ENCODE measurements at places on chromosomes 6 and 20.
A peak's percentile ranks its signal among the peaks of the same experiment; 100 is the strongest.

- DNase-seq: peak; percentile 41
Observed at GRCh38 chr20:24993337-24994185, 1.0 kb upstream of the APMAP start.

GRCh38 chr6:139990856-139991465 lies 616.5 kb upstream of the CITED2 start:
- DNase-seq: no peak

- no peak for DNase-seq
Observed at GRCh38 chr6:125066964-125067363, 86.6 kb upstream of the TPD52L1 start.

GRCh38 chr6:22696481-22696880 lies 127.1 kb downstream of the HDGFL1 start:
- no peak for DNase-seq

DNA sequence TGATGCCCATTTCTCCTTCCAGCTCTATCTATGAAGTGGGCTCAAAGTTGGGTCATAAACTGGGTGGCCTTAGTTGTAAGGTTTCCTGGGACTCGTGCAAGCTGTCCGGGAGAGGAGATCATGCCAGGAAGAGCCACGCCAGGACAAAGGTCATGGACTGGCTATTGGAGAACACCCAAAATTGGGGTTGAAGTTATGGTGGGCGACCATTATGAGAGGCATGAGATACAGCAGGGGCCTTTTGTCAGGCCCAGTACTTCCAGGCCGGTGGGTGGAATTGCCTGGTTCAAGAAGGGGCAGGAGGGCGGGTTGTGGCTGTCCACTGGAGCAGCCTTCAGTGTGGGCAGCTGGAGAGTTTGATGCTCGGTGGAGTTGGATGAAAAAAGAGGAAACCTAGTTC lies 225.1 kb upstream of the SSTR4 start:
- DNase-seq: no peak

GRCh38 chr6:1052262-1052661 lies 259.6 kb upstream of the FOXQ1 start:
- DNase-seq: no peak

DNA sequence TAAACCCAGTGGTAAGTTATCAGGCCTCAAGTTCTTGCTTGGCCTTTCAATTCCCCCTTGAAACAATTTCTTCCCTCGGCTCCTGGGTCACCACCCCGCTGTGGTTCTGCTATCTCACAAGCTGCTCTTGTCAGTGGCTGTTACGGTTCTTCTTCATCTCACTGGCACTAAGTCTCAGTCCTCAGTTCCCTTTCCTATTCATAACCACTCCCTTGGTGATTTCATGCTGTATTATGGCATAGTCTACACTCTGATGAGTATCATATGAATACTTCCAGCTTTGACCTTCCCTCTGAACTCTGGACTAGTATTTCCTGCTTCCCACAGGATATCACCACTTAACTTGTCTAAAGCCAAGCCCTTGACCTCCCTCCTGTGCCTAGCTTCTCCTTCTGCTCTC lies 7.9 kb downstream of the TAAR1 start:
- DNase-seq: no peak

- DNase-seq: no peak
Observed at GRCh38 chr6:129364037-129364436, 345.9 kb downstream of the ARHGAP18 start.

GRCh38 chr6:3910106-3910663 lies 61.0 kb downstream of the FAM50B start:
- DNase-seq: no peak

- no peak for DNase-seq
Observed at GRCh38 chr6:149225946-149226345, 91.6 kb upstream of the TAB2 start.

DNA sequence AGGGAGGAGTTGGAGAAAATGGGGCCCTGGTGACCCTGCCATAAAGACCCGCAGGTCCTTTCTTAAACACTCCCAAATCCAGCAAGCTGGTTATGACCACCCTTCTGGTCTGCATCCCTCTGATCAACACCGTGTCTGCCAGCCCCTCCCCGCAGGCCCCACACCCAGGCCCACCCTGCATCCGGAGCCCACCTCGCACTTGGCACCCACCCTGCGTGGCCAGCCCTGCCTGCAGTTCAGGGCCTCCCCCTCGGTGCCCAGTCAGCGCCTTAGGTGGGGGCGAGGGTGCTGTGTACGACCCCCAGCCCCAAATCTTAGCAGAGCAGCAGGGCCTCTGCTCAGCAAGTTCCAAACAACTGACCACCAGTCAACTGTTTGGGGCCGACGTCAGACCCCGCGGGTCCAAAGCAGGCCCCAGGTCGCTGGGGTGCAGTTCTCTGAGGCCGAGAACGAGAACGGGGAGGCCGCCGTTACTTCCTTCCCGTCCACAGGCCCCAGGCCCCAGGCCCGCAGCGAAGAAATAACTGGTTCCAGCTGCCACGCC lies 1.2 kb downstream of the ACSS1 start:
- DNase-seq: no peak

- DNase-seq: no peak
Observed at GRCh38 chr20:16712511-16712947, 17.3 kb upstream of the SNRPB2 start.

- DNase-seq: no peak
Observed at GRCh38 chr6:144215402-144215931, 65.2 kb downstream of the STX11 start.

- no peak for DNase-seq
Observed at GRCh38 chr6:50978380-50979170, 159.9 kb downstream of the TFAP2B start.

- DNase-seq: no peak
Observed at GRCh38 chr20:2759603-2760296, 40.7 kb downstream of the CPXM1 start.

DNA sequence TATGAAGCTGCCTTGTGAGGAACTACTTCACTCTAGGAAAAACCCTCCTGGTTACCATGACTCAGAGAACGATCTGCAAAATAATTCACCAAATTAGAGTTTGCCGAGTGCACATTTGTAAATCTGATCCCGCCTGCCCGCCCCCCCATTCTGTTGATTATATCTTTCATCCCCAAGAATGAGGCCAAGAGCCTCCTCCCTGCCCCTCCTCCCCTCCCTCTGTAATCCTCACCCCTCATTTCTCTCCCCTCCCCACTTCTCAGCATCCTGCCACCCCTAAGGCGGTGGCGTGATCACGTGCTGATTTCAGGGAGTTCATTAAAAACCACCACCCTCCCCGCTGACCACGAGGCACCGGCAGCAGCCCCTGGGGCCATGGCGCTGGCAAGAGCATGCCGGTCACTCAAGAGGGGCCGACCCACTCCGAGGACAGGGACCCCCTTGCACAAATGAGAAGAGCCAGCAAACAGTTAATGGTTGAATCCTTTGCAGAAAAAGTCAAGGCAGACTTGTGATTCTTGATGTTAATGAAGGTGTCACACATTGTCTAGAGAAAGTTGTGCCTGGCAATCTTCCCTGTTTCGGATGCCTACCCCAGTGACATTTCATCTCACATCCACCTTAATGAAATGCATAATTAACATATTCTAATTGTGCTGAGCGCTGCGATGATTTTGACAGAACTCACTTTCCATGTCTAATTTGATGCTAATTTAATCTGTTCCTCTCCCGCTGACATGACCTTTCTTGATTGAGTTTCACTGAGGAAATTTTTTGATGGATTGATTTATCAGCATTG lies 247.9 kb downstream of the ZNF217 start:
- DNase-seq: no peak

DNA sequence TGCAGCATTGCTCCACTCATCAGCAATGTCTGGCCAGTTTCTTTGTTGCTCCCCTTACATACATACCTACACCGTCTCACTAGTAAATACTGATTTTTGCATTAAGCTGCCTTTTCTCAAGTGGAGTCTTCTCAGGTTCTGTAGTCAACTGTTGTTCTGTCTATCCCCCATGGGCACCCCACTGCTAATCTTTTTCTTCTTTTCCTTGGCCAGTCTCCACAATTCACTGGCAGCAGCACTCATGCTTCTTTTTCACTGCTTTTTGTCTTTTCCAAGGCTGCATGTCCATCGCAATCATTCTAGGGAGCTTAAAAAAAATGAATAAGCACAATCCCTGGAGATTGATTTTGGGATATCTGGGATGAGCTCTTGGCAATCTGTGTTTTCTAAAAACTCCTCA lies 10.3 kb upstream of the ERVFRD-1 start:
- no peak for DNase-seq

DNA sequence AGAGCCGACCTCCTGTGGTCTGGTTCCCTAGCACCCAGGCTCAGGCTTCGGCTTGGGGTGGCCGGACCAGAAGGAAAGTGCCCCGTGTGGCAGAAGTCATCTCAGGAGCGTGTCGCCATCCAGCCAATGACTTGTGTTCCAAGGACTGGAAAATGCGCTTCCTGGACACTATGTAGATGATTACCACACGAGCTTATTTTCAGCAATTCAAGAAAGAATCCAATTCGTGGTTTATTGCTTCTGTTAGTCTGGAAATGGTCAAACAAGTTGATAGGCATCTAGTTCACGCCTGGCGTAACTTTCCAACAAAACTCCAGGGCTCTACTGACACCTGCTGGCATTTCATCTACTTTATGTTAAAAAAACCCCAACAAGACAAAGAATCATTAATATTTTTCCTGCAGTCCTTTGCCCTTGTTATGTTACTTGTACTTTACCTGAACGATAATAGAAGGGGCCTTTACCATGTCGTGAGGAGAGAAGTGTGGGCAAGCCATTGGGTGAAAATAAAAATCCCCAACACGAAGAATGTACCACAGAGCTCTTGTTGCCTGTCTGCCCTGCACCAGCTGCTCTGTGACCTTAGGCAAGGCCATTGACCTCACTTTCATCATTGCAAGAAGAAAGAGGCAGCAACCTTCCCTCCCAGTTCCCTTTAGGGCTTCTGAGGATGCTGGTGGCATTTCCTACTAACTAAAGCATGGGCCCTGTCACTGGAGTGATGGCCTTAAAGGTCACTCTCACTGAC lies 154.7 kb upstream of the LAMP5 start:
- DNase-seq: peak; percentile 25

DNA sequence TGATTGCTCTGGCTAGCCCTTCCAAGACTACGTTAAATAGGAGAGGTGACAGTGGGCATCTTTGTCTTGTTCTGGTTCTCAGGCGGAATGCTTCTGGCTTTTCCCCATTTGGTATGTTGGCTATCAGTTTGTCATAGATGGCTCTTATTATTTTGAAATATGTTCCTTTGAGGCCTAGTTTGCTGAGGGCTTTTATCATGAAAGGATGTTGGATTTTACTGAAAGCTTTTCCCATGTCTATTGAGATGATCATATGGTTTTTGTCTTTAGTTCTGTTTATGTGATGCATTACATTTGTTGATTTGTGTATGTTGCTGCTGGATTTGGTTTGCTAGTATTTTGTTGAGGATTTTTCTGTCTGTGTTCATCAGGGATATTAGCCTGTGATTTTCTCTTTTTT lies 9.9 kb upstream of the RNASET2 start:
- no peak for DNase-seq

DNA sequence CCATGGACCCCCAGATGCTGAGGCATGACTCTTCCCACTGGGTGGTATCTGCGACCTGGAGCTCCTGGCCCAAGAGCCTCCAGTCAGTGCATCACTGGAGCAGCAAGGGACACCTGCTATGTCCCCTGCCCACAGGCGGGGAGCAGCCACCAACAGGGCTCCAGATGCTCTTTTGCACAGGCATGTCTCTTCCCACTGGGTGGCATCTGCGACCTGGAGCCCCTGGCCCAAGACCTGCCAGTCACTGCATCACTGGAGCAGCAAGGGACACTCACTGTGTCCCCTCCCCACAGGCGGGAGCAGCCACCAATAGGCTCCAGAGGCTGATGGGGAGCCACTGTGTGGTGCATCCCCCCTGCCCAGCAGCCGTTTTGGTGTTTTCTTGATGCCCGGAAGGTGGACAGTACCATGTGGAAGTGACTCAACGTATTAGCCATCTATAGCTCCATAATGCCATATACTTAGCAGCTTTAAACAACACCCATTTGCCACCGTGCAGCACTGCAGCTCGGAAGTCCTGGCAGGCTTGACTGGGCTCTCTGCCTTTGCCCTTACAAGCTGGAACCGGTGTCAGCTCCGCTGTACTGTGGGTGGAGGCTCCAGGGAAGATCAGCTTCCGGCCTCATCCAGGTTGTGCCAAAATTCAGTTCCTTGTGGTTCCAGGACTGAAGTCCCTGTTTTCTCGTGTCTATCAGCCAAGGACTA lies 124.9 kb upstream of the CST7 start:
- DNase-seq: no peak

All from NCI-H2081 (cell line).